ENCODE measurements at places on chromosomes 3 and 15.

GRCh38 chr3:100419406-100419805 is 18.1 kb downstream of the LNP1 start:
- DNase-seq = no peak

DNA sequence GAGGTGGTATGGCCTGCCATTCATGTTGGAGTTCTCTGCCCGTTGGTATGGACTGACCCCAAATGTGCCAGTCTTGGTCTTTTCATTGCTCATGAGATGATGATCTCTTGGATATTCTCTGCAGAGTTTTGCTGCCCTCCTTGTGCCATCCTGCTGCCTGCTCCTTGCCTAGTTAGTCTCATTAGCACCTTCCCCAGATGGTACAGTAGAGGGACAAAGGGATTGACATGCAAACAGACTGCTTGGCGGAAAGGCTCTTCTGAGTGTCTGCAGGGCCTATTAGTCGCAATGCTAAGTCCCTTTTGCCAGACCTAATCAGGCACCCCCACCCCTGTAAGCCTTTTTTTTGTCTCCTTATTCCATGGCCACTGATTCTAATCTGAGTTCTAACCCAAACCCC is 90.6 kb downstream of the ARNT2 start:
- DNase-seq = no peak

- no peak for DNase-seq
Measured at GRCh38 chr3:101807888-101808287, 28.9 kb downstream of the NXPE3 start.

- DNase-seq = no peak
Measured at GRCh38 chr3:181464033-181464694, 247.6 kb upstream of the SOX2 start.

DNA sequence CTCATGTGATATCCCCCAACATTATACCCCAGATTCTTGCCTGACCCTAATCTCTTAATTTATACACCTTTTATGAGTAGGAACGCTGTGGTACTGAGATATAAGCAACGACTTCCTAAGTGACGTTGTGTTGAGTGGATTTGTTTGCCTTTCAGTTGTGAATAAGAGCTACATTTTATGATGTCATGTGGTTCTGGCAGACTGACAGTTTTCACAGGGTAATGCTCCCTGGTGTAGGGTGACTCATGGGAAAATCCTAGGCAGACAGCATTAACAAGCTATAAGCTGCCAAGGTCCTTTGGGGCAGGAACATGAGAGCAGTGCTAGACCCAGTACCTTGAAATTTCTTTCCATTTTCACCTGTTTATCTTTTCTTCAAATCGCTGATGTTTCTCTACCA is 11.2 kb downstream of the C3orf52 start:
- peak; percentile 99 for DNase-seq

DNA sequence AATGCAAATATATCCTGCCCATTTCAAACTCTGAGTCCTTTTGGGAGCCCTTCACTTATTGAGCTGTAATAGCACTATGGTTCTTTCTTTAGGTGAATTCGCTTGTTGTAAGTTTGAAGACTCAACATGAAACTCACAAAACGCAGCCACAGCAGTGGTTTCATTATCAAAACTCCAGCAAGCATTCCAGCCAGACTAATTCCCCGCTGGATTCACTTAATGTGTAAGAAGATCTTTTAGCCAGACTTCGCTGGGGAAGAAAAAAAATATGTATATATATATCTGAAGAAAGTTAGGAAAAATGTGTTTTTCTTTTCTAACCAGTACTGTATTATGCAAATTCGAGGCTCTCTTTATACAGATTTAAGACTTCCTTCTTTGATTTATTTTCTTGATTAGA is 241.1 kb downstream of the WNT5A start:
- DNase-seq = peak; percentile 23

Measured in astrocyte of the spinal cord (primary cell).